ENCODE measurements at places on chromosomes 3 and 15.

- no peak for DNase-seq
Observed at GRCh38 chr15:96338074-96338765, 7.7 kb downstream of the NR2F2 start.

DNA sequence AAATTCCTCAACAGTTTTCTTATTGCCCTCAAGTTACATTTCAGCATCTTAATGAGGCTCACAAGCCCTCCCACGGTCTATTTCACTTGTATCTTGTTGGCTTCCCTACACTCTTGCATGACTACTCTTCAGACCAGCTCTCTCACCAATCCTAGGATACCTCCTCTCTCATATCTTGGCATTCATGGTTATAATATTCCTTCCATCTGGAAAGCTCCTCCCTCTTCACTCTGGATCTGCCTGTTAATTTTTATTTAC is 8.5 kb upstream of the CCDC80 start:
- DNase-seq = peak; percentile 85

DNA sequence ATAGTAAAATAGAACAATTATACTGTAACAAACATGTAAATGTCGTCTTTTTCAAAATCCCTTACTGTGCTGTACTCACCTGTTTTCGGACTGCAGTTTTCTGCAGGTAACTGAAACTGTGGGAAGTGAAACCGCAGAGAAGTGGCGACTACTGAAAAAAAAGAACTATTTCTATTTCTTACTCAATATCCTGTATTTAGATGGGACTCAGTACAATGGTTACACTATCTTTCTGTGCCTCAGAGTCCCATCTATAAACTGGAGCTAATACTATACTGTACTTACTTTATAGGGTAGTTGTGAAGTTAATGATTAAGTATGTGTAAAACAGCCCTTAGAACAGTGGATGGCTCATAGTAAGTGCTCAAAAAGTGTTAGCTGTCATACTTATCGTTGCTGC is 14.3 kb upstream of the P2RY12 start:
- DNase-seq = no peak

DNA sequence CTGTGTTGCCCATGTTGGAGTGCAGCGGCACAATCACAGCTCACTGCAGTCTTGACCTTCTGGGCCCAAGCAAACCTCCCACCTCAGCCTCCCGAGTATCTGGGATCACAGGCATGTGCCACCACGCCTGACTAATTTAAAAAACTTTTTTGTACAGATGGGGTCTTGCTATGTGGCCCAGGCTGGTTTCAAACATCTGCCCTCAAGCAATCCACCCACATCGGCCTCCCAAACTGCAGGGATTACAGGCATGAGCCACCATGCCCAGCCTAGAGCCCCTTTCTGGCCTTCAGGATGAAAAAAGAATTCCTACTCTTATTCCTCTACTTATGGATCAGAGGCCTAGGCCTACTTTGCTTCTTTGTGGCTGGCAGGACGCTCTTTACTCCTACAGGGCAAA is 39.6 kb downstream of the CHAC1 start:
- DNase-seq = no peak
